ENCODE measurements at places on chromosomes 2 and 18. TPM values are rescaled to one million over a fixed set of nuclear protein-coding genes. Genes with fewer than 3 reads are reported as not detected.

DNA sequence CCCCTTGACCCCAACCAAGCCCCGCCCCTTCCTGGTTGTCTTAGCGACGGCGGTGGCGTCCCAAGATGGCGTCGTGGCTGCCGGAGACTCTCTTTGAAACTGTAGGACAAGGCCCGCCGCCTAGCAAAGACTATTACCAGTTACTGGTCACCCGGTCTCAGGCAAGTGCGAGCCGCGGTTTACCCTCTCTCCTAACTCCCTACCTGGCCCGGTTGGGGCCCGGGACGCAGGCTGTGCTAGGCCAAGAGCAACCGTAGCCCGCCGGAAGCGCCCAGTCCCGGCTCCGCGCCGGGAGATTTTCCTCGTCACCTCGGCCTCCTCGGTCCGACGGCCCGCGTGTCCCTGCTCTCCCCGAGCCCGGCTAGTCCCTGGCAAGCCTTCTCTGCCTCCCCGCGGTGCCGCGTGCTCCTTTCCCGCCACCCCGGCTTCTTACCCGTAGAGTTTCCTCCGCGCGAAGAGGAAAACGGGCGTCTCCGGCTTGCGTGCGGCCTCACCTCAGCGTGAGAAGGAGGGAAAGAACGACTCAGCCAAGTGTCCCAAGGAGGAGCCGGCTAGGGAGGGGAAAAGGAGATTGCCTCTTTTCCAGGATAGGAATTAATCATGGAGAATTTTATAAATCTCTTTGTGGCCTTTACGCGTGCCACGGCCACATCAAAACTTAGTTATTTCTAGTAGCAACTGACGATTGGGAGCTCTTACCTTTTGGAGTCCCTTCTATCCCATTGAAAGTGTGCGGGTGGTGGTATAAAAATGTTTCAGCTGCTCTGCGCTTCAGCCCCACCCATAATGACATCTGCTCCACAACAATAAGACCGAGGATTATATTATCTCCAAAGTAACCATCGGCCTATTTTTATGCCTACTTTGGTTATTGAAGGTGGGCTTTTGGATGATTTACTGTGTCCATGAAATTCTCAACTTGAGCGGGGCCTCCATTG, at the start of gene FBXO36:
TSS of gene FBXO36 (plus strand) at position 55 of the 938 bp plus-strand sequence. CDS start at position 66, 11 bp downstream.
- DNase-seq = peak; percentile 88

DNA sequence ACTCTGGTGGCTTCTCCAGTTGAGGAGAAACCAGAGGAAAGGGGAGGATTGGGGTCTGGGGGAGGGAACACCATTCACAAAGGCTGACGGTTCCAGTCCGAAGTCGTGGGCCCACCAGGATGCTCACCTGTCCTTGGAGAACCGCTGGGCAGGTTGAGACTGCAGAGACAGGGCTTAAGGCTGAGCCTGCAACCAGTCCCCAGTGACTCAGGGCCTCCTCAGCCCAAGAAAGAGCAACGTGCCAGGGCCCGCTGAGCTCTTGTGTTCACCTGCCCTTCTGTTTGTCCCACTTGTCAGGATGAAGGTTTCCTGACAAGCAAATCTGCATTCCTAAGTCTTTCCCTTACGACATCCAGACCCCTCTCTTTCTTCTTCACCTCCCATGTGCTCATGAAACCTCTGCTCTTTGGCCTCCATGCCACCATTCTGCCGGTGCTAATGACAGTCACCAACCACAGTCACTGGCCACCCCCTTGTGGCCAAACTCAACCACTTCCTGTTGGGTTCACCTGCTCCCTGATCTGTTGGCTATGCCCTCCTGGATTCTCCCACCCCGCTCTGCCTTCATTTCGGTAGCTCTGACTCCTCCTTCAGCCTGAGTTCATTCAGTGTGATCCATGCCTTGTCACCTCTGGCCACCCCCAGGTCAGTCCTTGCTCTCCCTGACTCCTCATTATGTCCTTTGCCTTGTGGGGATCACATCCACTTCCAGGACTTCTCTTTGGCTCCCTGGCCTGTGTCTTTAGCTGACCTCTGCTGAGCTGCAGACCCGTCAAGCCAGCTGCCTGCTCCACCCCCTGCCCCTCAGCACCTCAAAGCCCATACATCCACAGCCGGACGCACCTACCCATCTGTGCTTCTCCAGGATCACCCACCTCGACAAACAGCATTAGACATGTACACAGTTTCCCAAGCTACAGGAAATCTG, 17.6 kb downstream of the EMX1 start:
- peak; percentile 54 for DNase-seq

Gene DRC1
- total RNA-seq = not detected

Gene TUBA3E
- 0.18 TPM for total RNA-seq

Gene GCKR
- total RNA-seq = 1.1 TPM

DNA sequence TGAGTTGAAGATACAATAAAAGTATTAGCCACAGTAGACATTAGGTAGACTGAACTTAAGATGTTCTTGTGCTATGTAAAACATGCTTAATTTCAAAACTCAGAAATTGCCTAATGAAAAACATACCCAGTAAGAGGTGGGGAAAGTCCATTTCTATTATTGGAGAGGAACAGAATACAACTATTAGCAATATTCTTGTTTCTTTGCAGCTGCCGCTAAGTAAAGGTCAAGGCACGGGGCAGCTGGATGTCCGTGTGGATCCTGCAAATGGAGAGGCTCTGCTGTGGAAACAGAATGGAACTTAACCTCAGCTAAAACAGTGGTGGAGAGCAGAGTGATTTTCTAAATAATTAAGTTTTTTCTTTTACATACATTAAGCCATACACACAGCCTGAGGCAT, 139.2 kb upstream of the ARHGAP28 start:
- DNase-seq = no peak

DNA sequence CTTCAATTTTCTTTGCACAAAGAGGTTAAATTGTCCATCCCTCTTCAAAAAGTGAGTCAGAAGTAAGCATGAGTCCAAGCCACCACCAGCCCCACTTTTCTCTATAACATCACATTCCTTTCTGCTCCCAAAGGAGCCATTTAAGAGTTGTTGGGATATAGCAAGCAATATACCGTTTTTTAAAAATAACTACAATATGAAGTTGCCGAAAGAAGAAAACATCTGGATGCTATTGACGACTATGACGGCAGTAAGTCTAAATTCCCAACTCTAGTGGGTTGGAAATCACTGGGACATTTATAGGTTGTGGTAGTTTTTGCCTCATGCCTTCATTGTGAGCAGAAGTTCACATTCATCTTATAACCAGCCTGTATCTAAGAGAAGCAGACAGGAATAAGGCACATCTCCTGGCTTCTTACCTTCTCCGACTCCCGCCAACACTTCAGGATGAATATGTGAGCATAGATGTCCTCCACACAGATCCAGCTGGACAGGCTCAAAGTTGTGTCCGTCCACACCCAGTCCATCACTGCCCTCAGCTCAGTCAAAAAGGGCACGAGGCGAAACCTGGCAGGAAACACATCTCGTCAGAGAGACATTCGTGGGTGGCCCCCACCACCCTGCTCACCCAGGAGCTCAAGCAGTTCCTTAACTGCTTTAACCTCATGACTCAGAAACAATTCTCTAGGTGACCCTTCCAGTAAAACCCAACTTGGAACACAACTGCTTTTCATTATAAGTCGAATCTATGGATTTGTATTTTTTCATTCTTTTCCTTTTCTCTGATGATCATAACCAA, 163.6 kb downstream of the NAPG start:
- DNase-seq = no peak

Gene PASK
- 80.9 TPM for total RNA-seq

DNA sequence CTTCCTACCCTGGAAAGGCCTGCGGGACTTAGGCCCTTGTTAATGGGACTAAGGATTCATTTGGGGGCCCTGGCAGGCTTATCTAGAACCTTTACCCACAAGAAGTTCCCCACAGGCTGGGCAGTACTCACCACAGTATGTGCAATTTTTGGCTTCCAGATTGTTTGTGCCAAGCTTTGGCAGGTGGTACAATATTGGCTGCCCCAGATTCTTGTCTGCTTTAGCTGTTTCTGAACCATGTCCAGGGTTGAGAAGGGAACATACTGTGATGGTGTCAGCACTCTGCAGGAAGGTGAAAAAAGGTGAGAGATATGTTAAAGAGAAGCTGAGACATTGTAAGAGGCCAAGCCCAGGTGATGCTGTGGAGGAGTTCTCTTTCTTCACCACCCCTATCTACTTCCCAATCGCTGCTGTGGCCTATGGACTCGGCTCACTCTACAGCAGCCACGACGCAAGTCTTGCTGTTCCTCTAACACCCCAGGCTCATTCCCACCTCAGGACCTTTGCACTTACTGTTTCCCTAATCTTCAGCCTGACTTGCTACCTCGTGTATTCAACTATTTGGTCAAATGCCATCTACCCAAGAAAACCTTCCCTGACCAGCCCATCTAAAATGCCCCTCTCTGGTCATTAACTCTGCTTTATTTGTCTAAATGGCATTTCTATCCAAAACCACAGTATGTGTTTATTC, 9.2 kb downstream of the SLC4A5 start:
- no peak for DNase-seq

DNA sequence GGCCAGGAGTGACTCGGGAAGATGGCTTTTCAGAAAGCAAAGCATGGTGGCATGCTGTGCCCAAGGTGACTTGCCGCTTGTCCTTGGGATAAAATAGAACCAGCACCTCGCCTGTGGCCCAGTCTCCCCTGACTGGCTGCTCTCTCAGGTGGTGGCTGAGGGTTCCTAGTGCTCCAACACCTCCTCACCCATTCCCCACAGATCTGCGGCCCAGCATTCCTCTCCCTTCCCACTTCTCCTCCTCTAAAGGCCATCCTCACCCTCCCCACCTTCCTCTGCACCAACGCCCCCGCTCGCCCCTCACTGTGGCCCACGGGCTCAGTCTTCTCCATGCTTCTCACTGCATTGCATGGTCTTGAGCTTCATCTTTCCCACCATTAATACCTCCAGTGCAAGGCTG, 132.4 kb downstream of the PXDN start:
- no peak for DNase-seq

- no peak for DNase-seq
Observed at GRCh38 chr18:5463831-5464230, 80.0 kb downstream of the EPB41L3 start.

DNA sequence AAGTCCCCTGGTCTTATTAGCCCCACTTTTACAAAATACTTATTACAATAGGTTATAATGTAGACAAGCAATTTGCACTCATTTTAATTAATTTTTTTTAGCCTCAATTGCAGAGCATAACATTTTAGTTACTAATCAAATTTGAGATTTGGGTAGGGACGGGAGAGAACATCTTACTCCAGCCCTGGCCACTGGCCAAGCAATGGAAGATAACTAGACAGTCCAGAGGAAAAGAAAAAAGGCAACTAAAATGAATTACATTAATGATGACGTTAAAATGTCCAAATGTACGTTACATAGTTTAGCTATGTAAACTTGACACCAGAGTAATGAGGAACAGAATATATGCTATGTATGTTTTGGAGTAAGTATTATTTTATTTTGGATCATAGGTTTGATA, 11.0 kb upstream of the CAVIN2 start:
- no peak for DNase-seq

Gene TSPYL6
- total RNA-seq = not detected

GRCh38 chr2:29269765-29270109, 154.5 kb downstream of the CLIP4 start:
- no peak for DNase-seq

GRCh38 chr2:214630402-214631045, 179.0 kb downstream of the BARD1 start:
- DNase-seq = no peak

DNA sequence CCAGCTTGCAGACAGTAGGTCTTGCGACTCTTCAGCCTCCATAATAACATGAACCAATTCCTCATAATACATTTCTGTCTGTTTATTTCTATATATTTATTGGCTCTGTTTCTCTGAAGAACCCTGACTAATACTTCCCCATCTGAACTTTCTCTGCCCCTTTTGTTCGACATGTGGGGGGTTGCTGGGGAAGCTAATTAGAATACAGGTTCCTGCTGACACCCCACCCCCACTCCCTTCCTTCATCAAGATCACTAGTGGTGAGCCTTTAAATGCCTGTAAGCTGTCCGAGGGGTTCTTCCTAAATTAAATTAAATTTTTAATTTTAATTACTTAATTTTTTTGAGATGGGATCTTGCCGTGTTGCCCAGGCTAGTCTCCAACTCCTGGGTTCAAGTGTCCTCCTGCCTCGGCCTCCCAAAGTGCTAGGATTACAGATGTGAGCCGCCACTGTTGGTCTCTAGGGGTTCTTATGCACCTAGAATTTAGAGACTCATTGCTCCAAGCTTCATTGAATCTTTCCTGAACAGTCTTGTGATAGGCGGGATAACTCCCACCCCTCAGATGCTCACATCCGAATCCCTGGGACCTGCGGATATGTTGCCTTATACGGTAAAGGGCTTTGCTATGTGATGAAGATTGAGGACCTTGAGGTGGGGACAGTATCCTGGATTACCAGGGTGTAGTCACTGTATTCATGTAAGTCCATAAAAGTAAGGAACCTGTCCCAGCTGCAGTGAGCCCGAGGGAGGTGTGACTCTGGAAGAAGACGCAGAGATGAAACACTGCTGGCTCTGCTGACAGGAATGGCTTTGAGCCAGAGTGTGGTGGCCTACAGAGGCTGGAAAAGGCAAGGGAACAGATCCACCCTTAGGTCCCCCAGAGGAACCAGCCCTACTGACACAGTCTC, 26.2 kb downstream of the HPCAL1 start:
- DNase-seq = no peak

Gene CD8B
- total RNA-seq = 0.71 TPM

Gene MDH1B
- total RNA-seq = 1.6 TPM

Data from WTC11 (cell line).